ENCODE measurements at places on chromosomes 6 and 20.

DNA sequence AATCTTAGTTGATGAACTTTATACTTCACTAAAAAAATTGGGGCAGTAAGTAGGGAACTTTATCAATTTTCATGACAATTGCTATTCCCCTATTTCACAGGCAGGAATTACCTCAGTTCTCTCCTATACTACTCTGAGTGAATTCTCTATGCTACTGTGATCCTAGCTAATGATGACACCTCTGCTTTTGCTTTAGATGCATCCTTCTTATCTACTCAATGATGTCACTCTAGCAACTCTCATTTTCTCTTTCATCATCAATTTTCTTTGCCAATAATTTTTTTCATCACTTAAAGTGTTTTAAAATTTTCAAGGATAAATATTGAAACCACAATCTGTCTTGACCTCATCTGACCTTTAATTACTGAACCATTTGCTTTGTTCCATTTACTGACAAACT, 8.1 kb downstream of the DEFB114 start:
- no peak for DNase-seq

GRCh38 chr6:73340048-73340447, 14.0 kb downstream of the DPPA5 start:
- DNase-seq: no peak

DNA sequence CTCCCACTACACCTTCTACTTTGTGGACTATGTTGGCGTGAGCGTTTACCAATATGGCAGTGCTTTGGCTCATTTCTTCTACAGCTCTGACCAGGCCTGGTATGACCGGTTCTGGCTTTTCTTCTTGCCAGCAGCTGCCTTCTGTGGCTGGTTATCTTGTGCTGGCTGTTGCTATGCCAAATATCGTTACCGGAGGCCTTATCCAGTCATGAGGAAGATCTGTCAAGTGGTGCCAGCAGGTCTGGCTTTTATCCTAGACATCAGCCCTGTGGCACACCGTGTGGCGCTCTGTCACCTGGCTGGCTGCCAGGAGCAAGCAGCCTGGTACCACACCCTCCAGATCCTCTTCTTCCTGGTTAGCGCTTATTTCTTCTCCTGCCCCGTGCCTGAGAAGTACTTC, 16.5 kb upstream of the EFHC1 start:
- no peak for DNase-seq

GRCh38 chr6:88679841-88680240, 283.6 kb downstream of the RNGTT start:
- no peak for DNase-seq

- DNase-seq: no peak
Observed at GRCh38 chr6:98831959-98832283, 2.5 kb upstream of the POU3F2 start.
